ENCODE measurements at places on chromosomes 7 and 10. TPM values are rescaled to one million over a fixed set of nuclear protein-coding genes. Genes with fewer than 3 reads are reported as not detected.

DNA sequence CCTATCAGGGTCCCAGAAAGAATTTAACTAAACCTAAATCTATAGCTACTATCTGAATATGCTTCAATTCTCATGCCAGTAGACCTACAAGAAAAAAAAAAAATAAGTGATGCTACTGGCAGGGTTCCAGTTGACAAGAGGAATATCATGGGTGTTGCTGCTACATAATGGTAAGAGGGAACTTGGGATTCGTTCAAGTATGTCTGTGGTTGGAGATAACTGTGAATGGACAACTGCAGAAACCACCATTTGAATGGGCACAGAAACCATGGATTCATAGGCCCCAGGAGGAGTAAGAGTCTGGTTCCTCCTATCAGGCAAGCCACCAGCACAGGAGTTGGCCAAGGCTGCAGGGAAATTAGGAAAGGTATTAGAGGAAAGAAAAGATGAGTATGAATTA, 287.6 kb upstream of the HGF start:
- H3K36me3 ChIP-seq = no peaks in the 10 kb centered on the region
- H3K27me3 ChIP-seq = no peaks in the 10 kb centered on the region
- DNase-seq = no peak
- no peak overlapping the region for H3K27ac ChIP-seq
- H3K4me1 ChIP-seq = no peaks in the 10 kb centered on the region

DNA sequence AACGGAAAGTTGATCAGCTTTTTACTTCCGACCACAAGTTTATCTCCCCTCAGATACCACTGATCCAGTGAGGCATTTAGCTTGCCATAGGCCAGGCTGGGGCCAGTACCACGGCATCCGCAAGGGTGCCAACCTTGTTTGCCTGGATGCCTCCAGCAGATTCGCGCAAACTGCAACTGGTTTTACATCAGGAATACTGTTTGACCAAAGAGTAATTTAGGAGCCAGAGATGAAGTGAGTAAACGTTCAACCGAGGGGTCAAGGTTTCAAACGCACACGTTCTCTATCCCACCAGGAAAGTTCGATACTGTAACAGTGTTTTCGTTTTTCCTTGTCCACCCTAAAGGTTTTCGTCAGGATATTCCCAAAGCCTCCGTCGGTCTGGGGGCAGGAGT, 266 bp upstream of the MDFIC start:
- H3K36me3 ChIP-seq = no peaks in the 10 kb centered on the region
- DNase-seq = no peak
- H3K27me3 ChIP-seq = no peaks in the 10 kb centered on the region
- peak overlapping the region; percentile 82 for H3K27ac ChIP-seq
- H3K4me1 ChIP-seq = peaks cover 15% of the 10 kb centered on the region
- peak overlapping the region; percentile 71 for H3K4me3 ChIP-seq

GRCh38 chr7:143882020-143882603, 19.9 kb downstream of the TCAF1 start:
- no peak for DNase-seq
- H3K4me1 ChIP-seq = peaks cover 15% of the 10 kb centered on the region
- H3K36me3 ChIP-seq = no peaks in the 10 kb centered on the region
- no peak overlapping the region for H3K4me3 ChIP-seq
- no peaks in the 10 kb centered on the region for H3K27me3 ChIP-seq

GRCh38 chr10:30432622-30433305, 1.2 kb upstream of the MAP3K8 start:
- H3K4me3 ChIP-seq = peak overlapping the region; percentile 76
- H3K36me3 ChIP-seq = no peaks in the 10 kb centered on the region
- H3K27me3 ChIP-seq = peaks cover 3% of the 10 kb centered on the region
- no peak for DNase-seq
- H3K27ac ChIP-seq = peak overlapping the region; percentile 91

- H3K27ac ChIP-seq = no peak overlapping the region
- no peaks in the 10 kb centered on the region for H3K27me3 ChIP-seq
- H3K4me1 ChIP-seq = no peaks in the 10 kb centered on the region
- no peak for DNase-seq
- H3K4me3 ChIP-seq = no peak overlapping the region
These were observed 44.8 kb downstream of the CHST15 start for GRCh38 chr10:124048371-124049290.

DNA sequence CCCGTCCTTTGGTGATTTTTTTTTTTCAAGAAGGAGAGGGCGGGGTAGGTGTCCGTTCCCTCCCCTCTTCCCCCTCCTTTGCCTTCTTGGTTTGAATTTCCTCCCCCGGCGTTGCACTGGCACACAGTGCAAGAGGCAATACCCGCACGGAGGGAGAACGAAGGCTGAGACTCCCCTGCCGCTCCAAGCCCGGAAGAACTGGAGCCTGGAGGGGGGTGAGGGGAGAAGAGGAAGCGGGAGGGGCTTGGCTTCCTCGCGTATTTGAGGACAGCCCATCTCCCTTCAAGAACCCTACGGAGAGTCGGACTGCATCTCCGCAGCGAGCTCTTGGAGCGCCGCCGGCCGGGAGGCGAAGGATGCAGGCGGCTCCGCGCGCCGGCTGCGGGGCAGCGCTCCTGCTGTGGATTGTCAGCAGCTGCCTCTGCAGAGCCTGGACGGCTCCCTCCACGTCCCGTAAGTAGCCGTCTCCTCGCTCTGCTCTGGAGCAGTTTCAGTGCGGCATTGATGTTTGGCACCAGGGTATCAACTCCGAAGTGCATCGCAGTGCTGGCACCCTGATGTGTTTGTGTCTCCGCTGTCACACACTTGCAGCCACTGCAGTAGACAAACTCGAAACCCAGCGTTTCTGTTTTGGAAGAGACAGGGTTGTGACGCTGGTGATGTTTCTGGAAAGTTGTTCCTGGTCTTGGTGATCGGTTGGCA, at the start of gene CNTNAP2:
CNTNAP2 (plus strand) TSS at position 281 of the 702 bp plus-strand sequence; CDS start at position 357, 76 bp downstream.
- H3K27me3 ChIP-seq = peaks cover 15% of the 10 kb centered on the region
- no peaks in the 10 kb centered on the region for H3K36me3 ChIP-seq
- DNase-seq = no peak

HKDC1 gene
- 2.3 TPM for total RNA-seq

JCAD gene
- total RNA-seq = 0.06 TPM
